ENCODE measurements at places on chromosomes 11 and 22.

DNA sequence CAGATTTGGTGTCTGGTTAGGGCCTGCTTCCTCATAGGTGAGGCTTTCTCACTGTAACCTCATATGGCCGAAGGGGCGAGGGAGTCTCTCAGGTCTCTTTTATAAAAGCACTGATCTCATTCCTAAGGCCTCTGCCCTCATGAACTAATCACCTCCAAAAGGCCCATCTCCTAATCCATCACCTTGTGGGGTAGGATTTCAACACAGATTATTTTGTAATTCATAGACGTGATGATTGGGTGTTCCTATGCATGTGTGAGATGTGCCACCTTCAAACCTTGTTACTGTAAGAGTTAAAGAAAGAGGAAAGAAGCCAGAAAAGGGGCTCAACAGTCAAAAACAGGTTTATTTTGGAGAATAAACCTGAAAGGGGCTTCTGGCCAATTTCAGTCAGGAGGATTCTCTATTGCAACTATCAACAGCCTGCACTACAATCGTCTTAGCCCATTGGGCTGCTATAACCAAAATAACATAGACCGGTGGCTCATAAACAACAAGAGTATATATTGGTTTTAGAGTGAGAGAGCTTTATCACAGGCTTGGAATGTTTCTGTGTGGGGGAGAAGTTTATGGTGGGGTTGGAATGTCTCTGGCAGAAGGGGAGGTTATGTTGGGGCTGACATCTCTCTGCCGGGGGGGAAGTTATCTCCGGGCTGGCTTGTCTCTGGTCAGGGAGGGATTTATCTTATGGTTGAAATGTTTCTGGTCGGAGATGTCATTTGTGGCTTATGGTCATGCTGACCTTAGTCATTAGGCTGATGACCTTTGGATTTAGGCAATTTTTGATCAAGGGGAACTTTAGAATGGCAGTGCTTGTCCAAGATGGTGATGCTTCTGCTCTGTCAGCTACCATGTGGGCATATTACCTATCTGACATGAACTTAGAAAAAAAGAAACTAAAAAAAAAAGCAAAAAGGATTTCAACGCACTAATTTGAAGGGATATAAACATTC lies 35.1 kb downstream of the CSF2RB start:
- H3K27me3 ChIP-seq, result no peaks in the 10 kb centered on the region
- no peak overlapping the region for H3K4me3 ChIP-seq
- no peaks in the 10 kb centered on the region for H3K4me1 ChIP-seq
- DNase-seq, result no peak
- no peak overlapping the region for H3K27ac ChIP-seq
- H3K36me3 ChIP-seq, result no peaks in the 10 kb centered on the region

DNA sequence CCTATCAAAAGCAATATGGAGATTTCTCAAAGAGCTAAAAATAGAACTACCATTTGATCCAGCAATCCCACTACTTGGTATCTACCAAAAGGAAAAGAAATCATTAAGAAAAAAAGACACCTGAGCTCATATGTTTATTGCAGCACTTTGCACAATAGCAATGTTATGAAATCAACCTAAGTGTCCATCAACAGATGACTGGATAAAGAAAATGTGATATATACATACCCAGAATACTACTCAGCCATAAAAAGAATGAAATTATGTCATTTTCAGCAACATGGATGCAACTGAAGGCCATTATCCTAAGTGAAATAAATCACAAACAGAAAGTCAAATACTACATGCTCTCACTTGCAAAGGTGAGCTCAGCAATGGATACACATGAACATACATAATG lies 1565.5 kb upstream of the RAG2 start:
- no peak for DNase-seq
- no peak overlapping the region for H3K4me3 ChIP-seq
- no peak overlapping the region for H3K27ac ChIP-seq

GRCh38 chr11:1875093-1875850 lies 16.4 kb downstream of the PRR33 start:
- H3K4me3 ChIP-seq, result no peak overlapping the region
- H3K27ac ChIP-seq, result peak overlapping the region; percentile 89
- H3K4me1 ChIP-seq, result peaks cover 23% of the 10 kb centered on the region

- H3K27ac ChIP-seq, result peak overlapping the region; percentile 69
- H3K36me3 ChIP-seq, result no peaks in the 10 kb centered on the region
- peaks cover 48% of the 10 kb centered on the region for H3K4me1 ChIP-seq
- H3K27me3 ChIP-seq, result no peaks in the 10 kb centered on the region
Measured at GRCh38 chr22:35868938-35869337, 151.3 kb downstream of the APOL5 start.

DNA sequence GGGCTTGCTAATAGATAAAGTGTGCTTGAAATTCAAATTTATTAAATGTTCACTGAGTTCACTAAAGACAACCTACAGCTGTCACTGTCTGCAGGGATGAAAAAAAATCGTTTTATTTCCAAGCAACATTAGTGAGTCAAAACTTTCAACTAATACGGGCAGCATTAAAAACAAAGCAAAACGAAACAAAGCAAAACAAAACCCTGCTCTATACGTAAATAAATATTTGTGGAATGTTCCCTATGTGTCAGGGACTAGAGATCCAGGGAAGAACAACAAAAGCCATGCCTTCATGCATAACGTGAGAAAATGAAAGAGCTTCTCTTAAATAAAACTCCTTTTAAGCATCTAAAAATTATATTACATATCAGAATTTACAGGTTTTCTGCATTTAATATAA lies 553 bp downstream of the NAALAD2 start:
- H3K27me3 ChIP-seq, result peaks cover 3% of the 10 kb centered on the region
- H3K36me3 ChIP-seq, result no peaks in the 10 kb centered on the region
- H3K4me3 ChIP-seq, result peak overlapping the region; percentile 40
- no peak overlapping the region for H3K27ac ChIP-seq
- no peaks in the 10 kb centered on the region for H3K4me1 ChIP-seq
- no peak for DNase-seq

DNA sequence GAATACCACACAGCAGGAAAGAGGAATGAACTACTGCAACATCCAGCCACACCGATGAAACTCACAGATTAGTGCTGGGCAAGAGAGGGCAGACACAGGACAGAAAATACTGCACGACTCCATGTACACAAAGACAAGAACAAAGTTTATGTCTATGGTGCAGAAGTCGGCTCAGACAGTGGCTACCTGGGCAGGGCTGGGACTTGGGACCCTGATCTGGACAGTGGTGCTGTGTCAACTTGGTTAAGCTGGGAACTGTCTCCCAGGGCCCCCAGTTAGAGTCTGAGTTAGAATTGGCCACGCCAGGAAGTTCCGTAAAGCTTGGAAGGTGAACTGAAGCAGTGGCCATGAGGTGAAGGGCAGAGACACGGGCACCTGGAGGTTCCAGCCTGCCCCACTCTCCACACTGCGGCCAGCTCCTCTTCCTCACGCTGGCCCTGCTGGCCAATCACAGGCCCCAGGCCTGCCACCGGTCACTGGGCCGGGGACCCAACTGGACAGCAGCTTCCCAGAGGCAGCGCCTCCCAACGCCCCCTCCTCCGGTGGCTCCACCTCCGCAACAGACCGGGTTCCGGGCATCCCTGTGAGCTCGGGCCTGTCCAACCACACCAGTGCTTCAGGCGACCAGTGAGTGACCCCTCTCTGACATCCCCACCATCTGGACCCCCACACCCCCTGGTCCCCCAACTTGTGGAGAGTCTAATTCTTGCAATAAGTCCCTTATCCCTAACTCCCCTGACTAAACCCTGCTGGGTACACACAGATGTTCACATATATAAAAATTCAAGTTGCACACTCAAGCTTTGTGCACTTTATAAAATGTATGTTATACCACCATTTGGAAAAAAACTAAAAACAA lies 93.7 kb downstream of the MICAL3 start:
- H3K27ac ChIP-seq, result peak overlapping the region; percentile 62
- no peaks in the 10 kb centered on the region for H3K36me3 ChIP-seq
- no peaks in the 10 kb centered on the region for H3K27me3 ChIP-seq

DNA sequence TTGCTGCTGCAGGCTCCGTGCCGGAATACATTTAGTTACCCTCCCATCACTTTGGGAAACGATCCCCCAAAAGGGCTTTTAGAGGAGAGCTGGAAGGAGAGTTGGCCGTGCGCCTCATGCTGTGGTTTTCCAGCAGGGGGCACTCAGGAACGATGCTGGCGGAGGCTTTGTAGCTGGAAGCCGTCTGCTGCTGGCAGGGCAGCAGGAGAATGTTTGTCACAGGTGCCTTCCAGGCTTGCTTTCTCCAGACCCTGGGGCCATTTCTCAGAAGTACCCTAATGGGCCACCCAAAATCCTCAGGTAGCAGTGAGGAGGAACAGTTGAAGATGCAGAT lies 30.0 kb upstream of the CABP7 start:
- H3K4me1 ChIP-seq, result peaks cover 13% of the 10 kb centered on the region
- H3K27ac ChIP-seq, result no peak overlapping the region
- peak; percentile 62 for DNase-seq
- no peaks in the 10 kb centered on the region for H3K27me3 ChIP-seq
- H3K4me3 ChIP-seq, result no peak overlapping the region
- peaks cover 20% of the 10 kb centered on the region for H3K36me3 ChIP-seq

DNA sequence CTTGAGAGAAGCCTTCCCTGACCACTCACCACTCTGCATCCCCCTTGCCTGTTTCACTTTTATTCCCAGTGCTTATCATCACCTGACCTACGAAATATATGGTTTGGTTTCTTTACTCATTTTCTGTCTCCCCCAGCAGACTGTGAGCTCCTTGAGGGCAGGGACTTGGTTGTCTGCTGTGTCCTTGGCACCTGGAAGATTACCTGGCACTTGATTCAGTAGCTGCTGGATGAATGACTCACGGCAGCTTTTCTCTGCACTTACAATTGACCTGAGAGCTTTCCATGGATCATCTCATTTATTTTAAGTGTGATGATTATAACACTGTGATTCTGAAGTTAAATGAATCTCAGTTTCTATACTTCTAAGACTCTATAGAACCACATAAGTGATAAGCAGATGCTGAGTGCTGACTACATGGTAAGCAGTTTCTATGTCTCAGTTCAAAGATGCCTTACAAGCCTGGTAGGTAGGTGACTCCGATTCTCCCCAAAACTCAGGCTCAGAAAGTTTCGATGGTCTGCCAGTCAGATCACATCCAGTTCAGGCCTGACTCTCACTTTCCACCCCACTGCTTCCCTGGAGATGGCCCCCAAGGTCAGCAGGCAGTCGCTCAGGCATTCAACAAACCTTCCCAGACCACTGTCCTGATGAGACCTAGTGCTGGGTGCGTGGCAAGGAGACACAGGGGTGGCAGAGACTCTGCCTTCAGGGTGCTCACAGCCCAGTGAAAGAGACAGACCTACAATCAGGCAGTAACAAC lies 11.6 kb downstream of the IL2RB start:
- H3K4me1 ChIP-seq, result no peaks in the 10 kb centered on the region
- no peak overlapping the region for H3K27ac ChIP-seq
- DNase-seq, result no peak

GRCh38 chr11:9914064-9914463 lies 250.2 kb downstream of the SWAP70 start:
- no peak for DNase-seq
- H3K4me1 ChIP-seq, result no peaks in the 10 kb centered on the region
- no peaks in the 10 kb centered on the region for H3K27me3 ChIP-seq
- H3K27ac ChIP-seq, result no peak overlapping the region

DNA sequence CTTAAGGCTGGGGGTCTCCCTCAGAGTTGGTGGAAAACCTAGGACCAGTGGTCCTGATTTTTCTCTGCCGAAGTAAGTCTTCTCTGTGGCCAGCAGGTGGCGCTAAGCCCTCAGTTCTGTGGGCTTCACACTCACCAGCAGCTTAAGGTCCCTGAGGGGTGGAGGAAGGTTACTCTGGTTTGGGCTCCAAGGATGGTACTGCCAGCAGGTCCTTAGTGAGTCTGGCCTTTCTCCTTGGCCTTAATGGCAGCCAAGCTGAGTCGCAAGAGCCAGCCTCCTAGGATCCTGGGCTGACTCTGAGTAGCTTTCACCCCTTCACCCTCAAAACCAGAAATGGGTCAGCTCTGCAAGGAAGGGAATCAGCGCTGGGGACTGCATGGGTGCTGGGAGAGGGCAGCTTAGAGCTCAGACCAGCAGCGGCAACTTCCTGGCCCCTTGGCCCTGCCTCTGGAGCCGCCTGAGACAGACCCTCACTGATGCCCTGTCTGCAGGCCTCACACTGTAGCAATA lies 4.4 kb downstream of the KCNJ11 start:
- H3K27ac ChIP-seq, result peak overlapping the region; percentile 98

DNA sequence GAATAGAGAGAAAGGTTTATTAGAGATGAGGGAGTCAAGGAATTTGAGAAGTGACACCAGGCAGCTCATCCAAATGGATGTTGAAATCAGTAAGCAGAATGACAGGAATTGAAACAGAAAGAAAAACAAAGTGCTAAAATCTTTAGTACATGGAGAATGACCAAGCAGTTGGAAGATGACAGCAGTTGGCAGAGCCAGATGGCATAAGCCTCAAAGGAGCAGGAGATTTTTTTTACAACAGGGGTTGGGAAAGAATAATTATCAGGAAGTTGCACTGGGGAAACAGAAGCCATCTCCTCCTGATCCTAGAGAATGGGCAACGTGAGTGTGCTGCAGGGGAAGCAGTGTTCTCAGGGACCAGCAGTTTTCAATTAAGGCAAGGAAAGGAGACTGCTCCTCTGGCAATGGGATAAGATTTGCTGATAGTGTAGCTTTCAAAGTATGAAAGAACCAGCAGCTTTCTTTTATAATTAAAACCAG lies 28.9 kb downstream of the RAB39A start:
- no peak overlapping the region for H3K27ac ChIP-seq
- no peaks in the 10 kb centered on the region for H3K27me3 ChIP-seq
- no peaks in the 10 kb centered on the region for H3K36me3 ChIP-seq
- H3K4me3 ChIP-seq, result no peak overlapping the region
- peak; percentile 52 for DNase-seq

DNA sequence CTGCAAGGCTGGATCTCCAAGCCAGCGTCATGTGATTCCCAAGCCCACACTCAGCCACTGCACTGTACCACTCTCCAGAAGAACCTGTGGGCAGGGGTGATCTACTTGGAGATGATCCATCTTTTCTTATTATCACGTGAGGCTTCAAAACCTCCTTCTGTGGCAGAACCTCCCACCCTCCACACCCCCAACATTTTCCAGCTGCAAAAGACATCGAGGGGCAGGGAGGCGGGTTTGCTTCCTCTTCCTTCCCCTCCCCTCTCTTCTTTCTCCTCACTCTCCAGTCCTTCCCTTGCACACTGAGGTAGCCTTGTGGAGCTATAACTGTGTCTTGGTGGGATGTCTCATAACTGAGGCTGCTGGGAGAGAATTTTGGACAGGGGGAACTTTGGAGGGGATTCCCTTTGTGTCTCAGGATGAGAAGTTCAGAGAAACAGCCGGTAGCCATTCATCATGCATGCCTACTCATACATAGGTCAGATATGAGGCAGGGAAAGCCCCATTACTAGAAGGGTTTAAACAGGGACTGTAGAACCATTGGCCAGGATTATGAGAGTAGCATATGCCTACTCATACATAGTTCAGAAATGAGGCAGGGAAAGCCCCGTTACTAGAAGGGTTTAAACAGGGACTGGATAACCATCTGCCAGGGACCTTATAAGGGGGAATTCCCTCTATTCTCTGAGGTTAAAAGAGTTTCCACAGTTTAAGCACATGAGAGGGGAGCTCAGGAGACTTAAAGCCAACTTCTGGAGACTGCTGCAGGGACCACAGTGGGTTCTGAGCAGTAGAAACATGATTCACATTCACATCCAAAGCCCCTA lies 420.7 kb upstream of the CADM1 start:
- H3K36me3 ChIP-seq, result no peaks in the 10 kb centered on the region
- no peak for DNase-seq
- no peaks in the 10 kb centered on the region for H3K27me3 ChIP-seq
- H3K27ac ChIP-seq, result no peak overlapping the region
- H3K4me1 ChIP-seq, result no peaks in the 10 kb centered on the region
- H3K4me3 ChIP-seq, result no peak overlapping the region

GRCh38 chr22:27385261-27385998 lies 416.1 kb downstream of the MN1 start:
- H3K4me1 ChIP-seq, result no peaks in the 10 kb centered on the region
- H3K27ac ChIP-seq, result no peak overlapping the region
- DNase-seq, result no peak

Measured in gastrocnemius medialis (tissue), 4 donors.